ENCODE measurements at places on chromosomes 5 and 9.
A peak's percentile ranks its signal among the peaks of the same experiment; 100 is the strongest.

DNA sequence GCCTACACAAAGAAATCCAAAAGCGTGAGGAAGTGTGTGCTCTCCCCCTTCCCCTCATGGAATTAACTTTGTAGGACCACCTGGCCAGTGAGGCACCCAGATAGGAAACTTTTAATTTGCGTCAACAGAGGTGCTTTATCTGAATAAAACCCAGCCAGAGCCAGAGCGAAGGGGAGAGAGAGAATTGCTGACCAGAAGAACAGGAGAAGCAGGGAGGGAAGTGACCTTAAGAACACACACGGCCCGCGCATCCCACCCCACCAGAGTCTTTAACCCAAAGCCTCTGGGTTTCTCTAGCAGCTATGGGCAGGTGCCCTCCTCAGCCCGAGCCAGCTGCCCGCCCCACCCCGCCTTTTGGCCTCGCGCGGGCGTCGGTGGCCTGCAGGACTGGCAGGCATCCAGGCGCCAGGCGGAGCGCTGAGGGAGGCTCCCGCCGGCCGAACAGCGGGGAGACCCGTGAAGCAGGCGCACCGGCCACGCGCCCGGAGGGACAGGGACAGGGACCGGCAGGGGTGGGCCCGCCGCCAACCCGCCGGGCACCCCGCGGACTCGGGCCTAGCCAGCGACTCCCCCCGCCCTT is 580 bp downstream of the ERAP1 start:
- DNase-seq = peak; percentile 83

- peak; percentile 89 for DNase-seq
Measured at GRCh38 chr9:35690614-35691333, 1.0 kb upstream of the TPM2 start.

- peak; percentile 68 for DNase-seq
Measured at GRCh38 chr9:69455311-69455710, 130.3 kb downstream of the ENTREP1 start.

DNA sequence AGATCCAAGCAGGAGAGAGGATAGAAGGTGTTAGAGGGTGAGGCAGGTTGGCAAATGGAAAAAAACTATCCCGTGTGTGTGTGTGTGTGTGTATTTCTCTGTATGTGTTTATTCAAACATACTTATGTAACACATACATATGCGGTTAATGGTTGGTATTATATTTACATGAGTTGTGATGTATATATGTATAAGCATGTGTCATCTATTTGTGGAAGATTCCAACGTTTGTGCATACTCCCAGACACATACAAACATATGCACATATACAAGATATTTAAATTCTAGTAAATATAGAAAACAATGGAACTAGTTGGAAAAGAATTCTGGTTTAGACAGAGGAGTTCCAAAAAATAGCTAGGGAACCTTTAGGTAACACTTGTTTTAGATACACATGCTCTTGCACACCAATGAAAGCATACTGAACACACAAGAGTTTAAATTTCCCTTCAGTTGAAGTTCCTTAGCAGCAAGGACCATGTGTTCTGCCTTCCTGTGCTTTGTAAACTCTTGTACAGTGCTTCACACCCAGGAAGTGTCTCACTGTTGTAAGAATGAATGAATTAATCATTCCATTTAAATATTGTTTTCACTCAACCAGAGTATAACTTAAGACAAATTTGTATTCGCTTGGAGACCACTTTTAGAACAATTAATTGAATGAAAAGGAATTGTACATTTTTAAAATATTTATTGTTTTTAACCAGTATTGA is 257.8 kb downstream of the FER start:
- no peak for DNase-seq

- no peak for DNase-seq
Measured at GRCh38 chr9:131279196-131279862, 3.0 kb upstream of the FAM78A start.

DNA sequence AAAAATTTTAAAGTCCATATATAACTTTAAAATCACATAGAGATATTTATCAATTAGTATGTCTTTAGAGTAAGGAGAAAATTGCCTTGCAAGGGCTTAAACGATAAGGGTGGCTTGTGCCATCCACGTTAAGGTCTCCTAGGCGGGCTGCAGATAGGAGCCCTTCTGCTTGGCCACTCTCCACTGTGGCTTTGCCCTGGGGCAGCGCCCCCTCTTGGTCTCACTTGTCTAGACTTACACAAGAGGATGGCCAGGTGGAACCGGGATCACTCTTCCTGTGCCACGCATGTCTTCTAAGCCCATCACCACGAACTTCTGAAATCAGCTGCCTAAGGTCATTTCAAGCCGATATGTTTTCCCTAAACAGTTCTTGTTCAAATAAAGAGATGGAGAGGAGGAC is 2.9 kb downstream of the FPGS start:
- DNase-seq = no peak

DNA sequence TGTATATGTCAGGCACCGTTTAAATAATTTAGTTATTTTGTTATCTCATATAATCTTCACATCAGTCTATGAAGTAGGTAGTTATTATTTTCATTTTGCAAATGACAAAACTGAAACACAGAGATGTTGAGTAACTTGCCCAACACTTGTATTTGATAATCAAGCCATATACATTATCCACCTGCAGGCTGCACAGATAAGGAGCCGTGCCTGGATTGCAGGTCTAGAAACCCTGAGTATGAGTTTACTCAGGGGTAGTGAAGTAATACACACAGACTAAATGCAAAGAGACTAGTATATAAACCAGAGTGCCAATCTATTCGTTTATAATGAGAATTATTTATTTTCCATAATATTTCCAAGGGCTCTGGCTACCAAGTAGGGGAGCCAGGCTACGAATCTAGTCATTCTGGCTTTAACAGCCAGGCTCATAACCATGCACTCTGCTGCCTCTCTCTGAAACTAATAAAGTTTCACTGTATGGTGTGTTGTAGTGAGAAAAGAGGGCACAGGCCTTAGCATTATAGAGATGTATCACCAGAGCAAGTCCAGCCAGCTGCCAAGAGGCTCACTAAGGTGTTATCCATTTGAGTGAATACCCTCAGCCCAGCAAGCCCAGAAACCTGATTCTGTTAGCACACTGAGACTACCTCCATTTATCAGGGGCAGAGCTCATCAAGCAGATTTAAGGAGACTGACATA is 4.5 kb downstream of the HEMGN start:
- DNase-seq = no peak

Data from lung (tissue), 17 donors.